Stimulated activated CD4-positive, alpha-beta T cell treated with anti-CD3 and anti-CD28 coated beads, Interleukin-4, amount 100 ng/mL, for 1 hour (primary cell): ENCODE measurements at places on chromosomes 16 and 17.

DNA sequence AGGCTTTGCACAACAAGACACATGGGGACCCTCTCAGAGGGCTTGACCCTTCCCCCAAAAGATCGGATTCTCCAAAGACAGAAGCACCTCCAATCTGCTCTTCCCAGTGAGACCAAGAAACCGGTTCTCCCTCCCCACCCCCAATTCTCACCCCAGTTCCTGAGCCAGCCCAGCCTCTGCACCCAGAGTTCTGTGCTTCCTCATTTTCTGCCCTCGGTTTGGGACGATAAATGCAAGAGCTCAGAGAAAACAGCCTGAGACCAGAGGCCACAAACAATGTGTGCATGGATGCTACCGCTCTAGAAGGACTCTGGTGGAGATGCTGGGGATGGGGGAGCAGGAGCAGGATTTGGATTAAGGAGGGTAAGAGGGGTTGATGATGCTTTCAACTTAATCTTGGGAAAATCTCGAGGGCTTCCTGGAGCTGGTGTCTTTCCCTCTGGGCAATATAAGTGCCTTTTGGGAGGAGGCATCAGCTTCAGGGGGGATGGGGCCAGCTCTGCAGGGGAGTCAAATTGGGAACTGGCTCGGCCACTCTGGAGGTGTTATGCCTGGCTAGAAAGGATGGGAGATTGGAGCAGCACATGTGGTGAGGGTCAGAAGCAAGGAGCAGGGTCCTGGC, 6.0 kb downstream of the KRT15 start:
- DNase-seq, result no peak

DNA sequence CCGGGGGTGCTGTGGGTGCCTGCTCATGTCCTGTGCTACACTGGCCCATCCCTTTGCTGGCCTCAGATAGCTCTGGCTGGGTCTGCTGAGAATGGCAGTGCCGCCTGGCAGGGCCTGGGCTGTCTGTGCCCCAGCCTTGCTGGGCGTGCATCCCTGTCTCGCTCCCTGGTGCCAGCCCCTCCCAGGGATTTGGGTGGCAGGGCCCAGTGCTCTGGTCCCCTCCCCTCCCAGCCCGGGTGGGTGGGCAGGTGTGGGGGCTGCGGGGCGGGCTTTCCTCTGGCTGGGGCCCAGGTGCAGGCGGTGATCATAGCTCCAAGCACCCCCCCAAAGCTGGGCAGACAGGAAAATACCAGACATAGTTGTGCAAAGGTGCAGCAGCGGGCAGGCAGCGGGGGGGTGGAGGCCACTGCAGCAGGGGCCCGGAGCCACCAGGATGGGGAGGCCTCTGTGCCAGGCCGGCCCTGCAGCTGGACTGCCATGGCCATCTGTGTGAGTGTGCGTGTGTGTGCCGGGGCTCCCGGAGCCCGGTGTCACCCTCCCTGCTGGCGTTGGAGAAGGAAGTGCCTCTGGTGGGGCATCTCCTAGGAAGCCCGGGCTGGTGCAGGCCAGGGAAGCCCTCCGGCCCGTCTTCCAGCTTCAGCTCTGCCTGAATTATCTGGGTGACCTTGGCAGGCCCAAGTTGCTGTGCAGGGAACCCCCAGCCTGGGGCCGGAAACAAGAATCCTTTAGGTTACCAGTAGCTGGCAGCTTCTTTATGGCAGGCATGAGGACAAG, 7.4 kb downstream of the GLIS2 start:
- DNase-seq, result no peak

DNA sequence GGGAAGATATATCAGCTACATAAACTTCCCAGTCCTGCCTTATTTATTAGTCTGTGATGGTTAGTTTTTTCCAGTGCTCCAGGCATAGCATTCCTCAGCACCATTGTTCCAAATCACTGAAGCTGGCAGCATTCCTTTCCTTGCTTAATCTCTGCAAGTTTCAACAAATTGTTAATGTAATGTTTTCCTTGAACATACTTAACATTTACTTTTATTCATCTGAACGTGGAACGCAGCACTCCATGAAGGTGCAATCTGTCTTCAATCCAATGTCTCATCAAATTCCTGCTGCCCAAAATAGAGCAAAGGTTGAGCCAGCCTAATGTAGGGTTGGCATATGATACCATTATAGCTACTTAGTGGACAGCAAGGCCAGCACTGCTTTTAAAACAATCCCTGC, 441.1 kb upstream of the RBFOX1 start:
- no peak for DNase-seq

GRCh38 chr17:2926019-2926650, 129.9 kb downstream of the RAP1GAP2 start:
- DNase-seq, result no peak

DNA sequence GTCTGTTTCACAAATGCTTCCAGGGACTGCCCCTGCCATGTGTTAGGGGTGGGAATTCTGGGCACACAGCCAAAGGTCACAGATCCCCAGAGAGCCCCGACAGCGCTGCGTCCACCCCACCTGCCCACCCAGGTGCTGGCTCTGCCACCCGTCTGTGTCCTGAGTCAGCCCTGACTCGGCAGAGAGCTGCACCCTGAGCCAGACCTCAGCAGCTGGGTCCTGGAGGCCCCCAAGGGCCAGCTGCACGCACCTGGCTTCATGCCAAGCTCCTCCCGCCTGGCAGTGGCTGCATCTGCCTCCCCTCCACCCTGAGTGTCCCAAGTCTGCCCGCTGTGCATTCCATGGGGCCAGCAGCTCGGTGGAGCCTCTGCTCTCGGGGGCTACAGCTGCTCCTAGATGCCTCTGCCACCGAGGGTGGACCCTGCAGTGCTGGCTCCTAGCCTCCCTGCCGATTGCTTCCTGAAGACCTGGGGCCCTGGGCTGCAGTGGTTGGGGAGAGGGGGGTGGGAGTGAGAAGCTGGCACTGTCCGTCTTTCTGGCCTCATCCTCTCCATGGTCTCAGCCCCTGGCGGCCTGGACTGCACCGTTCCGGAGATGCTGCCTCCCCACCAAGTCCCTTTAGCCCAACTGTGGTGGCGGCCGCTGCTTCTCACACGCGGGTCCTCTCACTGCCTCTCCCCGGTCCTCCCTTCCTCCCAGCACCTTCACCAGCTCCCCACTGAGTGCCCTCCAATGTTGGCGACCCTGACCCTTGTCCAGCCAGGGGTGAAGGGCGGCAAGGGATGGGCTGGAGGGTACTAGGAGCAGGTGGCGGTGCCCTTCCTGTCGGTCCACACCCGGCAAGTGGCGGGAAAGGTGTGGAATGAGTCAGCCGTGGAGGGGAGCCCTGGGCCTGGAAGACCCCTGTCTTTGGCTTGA, 3.0 kb downstream of the SECTM1 start:
- DNase-seq, result no peak

- DNase-seq, result no peak
Observed at GRCh38 chr17:43650471-43650870, 11.3 kb downstream of the MEOX1 start.

GRCh38 chr16:17313793-17314547, 156.8 kb downstream of the XYLT1 start:
- no peak for DNase-seq

DNA sequence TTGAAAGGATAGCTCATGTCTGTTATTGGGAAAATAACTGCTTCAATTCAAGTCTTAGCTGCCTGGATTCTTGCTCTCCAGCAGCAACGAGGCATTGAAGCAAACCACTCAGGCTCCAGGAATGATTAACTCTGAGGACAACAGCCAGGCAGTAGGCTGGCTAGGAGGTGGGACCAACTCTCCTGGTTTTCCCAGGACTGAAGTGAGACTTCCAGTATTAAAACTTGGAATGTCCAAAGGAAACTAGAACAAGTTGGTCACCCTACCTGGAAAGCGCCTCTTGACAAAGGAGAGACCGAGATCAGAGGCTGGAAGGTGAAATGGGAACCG, 100.7 kb downstream of the SALL1 start:
- DNase-seq, result no peak

- DNase-seq, result no peak
Observed at GRCh38 chr17:71593078-71593477, 527.7 kb upstream of the SOX9 start.

DNA sequence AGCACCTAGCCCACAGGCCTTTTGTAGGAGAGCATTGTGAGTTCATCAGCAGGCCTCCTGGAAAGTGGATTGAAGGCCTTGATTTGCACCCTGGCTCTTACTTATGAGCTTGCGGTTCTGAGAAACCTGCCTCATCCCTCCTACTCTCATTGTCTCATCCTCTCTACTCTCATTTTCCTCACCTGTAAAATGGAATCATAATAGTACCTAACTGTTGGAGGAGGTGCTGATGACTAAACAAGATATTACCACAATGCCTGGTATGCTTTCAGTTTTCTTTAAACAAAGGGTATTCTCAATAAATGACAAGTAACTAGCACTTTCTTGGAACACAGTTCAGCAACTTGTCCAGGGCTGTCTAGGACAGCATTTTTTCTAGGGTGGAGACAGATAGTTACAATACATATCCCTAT, 243.1 kb upstream of the MAF start:
- DNase-seq, result no peak

- DNase-seq, result no peak
Observed at GRCh38 chr17:73743518-73744201, 99.4 kb upstream of the SDK2 start.

- DNase-seq, result no peak
Observed at GRCh38 chr17:74429604-74430384, 2.1 kb upstream of the GPRC5C start.

GRCh38 chr16:22007509-22008214, at the start of gene MOSMO:
MOSMO (plus strand) TSS chr16:22008111; CDS start chr16:22008302, 191 bp downstream.
- peak; percentile 76 for DNase-seq

DNA sequence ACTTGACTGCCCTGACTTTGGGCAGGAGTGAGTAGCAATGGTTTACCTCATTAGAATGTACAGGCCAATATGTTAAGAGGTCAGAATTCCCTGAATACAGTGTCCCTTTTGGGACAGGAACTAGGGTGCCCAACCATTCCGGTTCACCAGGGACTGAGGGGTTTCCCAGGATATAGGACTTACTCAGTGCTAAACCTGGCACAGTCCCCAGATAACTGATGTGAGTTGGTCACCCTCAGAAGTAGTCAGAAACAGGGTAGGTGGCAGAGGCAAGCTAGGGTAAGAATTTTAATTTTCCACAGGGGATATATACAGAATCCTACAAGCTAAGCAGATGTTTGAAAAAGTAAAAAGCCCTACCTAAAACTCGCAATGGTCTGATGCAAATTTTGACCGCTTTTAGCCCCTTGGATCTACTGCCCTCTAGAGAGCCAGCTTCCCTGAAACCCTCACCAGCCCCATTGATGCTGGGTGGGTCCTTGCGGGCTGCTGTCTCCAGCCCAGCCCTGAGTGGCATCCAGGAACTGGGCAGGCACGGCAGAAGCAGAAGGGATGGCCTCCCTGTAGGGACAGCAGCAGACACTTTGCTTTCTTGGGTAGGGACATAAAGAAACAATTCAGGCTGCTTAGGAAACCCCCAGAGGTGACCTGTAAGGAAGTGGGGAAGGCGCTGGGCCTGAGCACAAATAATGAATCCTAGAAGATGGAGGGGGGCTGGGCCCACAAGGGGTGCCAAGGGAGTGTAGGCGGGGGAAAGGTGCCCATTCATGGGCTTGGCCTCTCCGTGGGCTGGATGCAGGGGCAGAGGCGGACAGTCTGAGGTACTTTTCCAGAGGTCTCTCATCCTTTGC, 434.8 kb downstream of the SLC39A11 start:
- DNase-seq, result no peak

- DNase-seq, result no peak
Observed at GRCh38 chr17:74408815-74409214, 23.1 kb upstream of the GPRC5C start.

DNA sequence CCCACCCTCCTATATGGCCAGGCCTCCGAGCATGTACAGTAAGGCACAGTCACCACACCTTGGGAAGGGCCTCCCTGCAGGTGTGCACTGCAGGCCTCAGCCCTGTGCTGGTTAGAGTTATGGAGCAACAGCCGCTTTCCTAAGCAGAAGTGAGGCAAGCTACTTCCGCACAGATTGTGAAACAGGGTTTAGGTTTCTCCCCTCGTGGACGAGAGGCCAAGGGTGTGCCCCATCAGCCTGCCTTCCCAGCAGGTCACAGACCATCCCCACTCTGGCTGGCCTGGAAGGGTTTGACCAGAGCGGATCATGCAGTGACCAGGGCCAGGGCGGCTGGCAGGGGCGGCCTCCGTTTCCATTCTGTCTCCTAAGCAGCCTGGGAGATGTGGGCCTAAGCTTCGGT, 4.7 kb downstream of the MSRB1 start:
- DNase-seq, result no peak

GRCh38 chr17:41686281-41686680, 2.4 kb upstream of the EIF1 start:
- DNase-seq, result no peak

- DNase-seq, result no peak
Observed at GRCh38 chr17:47145351-47145750, 43.7 kb downstream of the CDC27 start.

DNA sequence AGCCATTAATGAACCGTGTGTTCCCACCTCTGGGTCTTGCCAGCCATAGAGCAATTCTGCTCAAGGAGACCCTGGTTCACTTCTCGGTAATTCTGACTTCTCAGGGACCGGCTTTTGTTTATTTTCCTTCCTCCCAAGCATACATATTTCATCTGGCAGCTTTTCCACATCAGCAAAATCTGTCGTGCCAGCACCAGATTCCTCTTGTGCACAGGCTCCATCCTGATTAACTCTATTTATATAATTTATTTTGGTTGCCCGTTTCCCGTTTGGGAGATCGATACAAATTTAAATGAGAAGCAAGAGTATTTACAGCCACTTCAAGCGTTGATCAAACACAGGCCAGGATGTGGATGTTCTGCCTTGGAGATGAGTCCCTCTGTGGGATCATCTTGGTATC, 161.9 kb upstream of the XYLT1 start:
- no peak for DNase-seq

GRCh38 chr17:64579917-64580316, 73.1 kb downstream of the CEP95 start:
- DNase-seq, result no peak

DNA sequence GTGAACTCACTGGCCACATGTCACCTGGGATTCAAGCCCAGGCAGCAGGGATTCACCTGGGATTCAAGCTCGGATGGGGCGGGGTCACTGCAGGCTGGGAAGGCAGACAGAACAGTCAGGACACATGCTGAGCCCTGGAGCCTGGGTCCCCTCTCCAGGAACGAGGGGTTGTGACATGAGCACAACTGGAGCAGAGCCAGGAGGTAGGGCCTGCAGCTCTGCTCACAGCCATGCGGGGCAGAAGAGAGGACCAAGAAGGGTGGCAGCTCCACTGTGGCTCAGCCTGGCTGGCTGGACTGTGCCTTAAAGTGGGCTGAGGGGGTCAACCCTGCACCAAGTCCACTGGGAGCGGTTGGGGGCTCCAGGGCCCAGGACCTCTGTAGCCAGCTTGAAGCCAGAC, 150.1 kb downstream of the RAB11FIP4 start:
- DNase-seq, result no peak
